Gastrocnemius medialis (tissue), 4 donors: ENCODE measurements at places on chromosomes 4 and X. TPM values are rescaled to one million over a fixed set of nuclear protein-coding genes. Genes with fewer than 3 reads are reported as not detected.

Gene SFRP2
- total RNA-seq, result 0.83 TPM

Gene MED12
- total RNA-seq, result 25.5 TPM

Gene EVC2
- total RNA-seq, result 0.62 TPM

Gene LCORL
- total RNA-seq, result 34.7 TPM

Gene HSFX1
- total RNA-seq, result not detected
